AML-193 (cell line): ENCODE measurements at places on chromosomes 6 and 20.

DNA sequence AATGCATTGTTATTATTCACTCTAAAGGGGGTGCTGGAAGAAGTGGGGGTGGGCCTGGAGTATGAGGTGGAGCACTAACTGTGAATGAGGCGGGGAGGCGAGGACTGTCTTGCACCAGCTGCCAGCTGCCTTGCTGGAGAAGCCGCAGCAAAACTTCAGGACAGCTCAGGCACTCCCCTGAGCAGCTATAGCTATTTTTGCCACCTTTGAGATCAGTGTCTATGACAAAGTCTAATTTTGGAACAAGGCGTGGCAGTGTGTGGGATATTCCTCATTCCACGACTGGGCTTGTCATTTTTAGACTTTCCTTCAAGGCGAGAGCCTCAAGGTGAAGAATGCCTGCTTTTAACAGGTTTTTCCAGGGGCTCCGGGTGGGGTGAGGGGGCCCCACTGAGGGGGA is 143.8 kb downstream of the DOK5 start:
- no peak for DNase-seq

- no peak for DNase-seq
Observed at GRCh38 chr6:87501809-87502572, 29.2 kb downstream of the SLC35A1 start.

GRCh38 chr20:62275219-62275618 is 27.6 kb upstream of the ADRM1 start:
- DNase-seq = no peak

- DNase-seq = peak; percentile 70
Observed at GRCh38 chr6:34459899-34460593, 5.8 kb upstream of the PACSIN1 start.
